ENCODE measurements at places on chromosomes 3 and 15.
A peak's percentile ranks its signal among the peaks of the same experiment; 100 is the strongest.

- no peak for DNase-seq
Measured at GRCh38 chr3:121759541-121760202, 10.1 kb upstream of the GOLGB1 start.

- DNase-seq, result peak; percentile 20
Measured at GRCh38 chr3:71142441-71143161, 440.9 kb downstream of the FOXP1 start.

DNA sequence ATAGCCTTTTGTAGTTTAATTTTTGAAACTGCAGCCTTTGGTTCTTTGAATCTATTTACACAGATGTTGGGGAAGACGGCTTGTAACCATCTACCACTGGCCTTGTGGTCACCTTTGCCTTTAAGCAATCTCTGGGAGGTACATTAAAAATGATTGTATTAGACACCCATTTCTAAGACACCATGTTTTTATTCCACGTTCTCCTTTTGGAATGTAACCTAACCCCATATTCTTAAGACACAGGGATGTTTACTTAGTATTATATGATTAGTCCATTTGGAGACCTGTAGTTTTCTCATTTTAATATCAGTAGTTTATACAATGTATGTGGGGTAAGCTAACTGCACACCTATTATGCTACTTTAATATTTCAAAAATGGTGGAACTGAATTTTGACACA lies 175.1 kb upstream of the PLSCR5 start:
- DNase-seq, result no peak

DNA sequence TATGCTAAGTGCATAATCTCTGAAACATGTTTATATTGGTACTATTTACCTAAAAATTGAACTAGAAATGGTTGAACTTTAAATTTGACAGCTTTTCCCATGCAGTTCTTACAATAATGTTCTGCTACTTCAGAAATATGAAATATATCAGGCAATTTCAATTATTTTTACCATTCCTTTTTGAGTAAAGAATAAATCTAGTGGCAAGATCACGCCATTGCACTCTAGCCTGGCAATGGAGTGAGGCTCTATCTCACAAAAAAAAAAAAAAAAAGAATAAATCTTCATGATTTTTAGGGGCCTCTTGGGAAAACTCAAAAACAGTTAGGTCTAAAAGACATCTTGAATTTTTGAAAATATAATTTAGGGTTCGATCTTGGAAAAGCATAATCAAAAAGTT lies 10.6 kb upstream of the DNAAF4 start:
- DNase-seq, result no peak

GRCh38 chr15:75167588-75168350 lies 33.9 kb upstream of the C15orf39 start:
- DNase-seq, result no peak

Measured in cardiac muscle cell (in vitro differentiated cells and primary cell).